GM18507 (cell line): ENCODE measurements at places on chromosomes 1 and 21.

- DNase-seq: no peak
Measured at GRCh38 chr1:45922374-45922773, 119.0 kb downstream of the MAST2 start.

DNA sequence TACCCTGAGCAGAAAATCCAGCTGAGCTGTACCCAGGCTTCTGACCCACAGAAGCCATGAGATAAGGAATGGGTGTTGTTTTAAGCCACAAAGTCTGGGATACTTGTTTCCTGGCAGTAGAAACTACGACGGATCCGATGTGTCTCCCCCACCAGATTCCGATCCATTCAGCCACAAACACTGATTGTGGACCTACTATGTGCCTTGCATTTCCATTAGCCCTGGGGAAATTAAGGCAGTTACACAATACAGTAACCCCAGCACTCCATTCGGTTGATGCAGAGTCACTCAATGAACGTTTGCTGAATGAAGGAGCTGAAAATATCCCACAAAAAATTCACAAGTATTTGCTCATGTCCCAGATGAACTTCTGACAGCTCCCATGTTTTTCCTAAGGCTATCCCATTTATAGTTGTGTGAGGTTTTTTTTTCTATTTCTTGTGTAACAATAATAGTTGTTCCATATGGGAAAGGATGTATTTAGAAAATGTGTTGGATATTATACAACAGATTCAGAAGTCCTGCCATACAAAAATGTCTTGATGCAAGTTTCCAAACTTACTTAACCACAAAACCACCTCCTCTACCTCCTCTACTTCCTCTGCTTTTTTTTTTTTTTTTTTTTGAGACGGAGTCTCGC is 29.6 kb upstream of the KAZN start:
- no peak for DNase-seq

DNA sequence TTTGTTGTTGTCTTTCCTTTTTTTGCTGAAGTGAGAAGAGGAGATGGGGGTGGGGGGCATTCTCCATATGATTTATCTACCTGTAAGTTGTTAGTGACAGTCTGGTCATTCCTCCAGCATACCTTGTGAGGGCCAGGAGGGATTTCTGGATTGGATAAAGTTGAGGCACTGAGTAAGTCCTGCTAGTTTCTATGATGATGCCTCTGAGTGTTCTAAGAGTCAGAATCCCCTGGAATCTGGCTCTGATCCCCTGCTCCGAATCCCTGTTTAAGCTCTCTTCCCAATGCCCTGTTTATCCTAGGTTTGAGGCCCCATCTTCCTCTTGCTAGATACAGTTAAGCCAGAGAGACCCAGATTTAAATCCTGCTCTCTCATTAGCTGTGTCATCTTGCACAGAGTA is 83.2 kb upstream of the HOOK1 start:
- DNase-seq: no peak

DNA sequence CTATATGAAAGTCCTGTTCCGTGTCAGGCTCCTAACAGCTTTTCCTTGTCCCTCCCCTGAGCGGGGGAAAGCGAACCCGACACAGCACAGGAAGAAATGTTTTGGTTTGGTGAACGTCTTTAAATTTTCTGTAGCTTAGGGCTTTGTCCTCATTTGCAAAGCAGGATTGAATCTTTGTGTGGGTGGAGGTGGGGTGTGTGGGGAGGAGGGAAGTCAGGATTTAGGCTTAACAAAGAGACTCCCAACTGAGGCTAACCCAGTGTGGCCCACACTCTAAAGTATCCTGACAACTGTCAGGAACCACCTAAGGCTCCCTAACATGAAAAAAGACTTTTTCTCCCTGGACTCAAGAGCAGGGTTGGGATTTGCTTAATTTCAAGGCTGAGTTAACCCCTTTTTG is 376.2 kb upstream of the C1orf174 start:
- DNase-seq: no peak

DNA sequence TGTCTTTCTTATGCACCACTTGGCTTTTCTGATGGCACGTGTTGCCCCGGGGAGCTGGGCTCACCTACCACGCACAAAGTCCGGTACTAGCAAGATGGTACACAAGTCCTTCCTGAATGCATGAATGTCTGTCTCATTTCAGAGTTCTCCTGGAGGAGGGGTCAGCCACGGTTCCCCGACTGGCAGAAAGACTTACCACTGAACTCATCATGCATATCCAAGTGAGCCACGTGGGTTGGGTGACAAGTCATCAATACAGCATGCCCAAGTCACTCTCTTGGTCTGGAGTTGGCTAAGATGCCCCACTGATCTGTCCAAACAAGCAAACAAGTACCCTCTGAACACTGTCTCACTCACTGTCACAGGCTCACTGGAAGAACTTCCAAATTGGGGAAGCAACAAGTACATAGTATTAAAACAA is 28.6 kb upstream of the MX1 start:
- no peak for DNase-seq
